ENCODE measurements at places on chromosomes 4 and X.

- no peak for DNase-seq
Observed at GRCh38 chrX:67718926-67719325, 175.1 kb downstream of the AR start.

DNA sequence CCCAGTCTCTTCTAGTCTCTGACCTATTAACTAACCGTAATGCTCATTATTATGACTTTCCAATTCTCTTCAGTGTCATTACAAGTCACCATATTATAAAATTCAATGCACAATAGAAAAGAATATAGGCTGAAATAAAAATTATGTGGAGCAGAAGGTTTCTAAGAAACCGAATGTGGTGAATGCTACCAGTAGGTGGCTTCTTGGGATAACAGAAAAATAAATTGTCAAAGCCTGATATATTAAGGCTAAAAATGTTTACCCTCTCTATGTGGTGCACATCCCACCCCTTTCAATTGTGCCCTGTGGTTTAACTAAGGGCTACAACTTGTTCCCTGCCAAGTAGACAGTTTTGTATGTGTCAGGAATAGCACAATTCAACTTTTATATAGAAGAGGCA lies 624.6 kb upstream of the TECRL start:
- DNase-seq, result peak; percentile 6

- DNase-seq, result no peak
Observed at GRCh38 chr4:169870507-169870906, 112.8 kb upstream of the HPF1 start.

DNA sequence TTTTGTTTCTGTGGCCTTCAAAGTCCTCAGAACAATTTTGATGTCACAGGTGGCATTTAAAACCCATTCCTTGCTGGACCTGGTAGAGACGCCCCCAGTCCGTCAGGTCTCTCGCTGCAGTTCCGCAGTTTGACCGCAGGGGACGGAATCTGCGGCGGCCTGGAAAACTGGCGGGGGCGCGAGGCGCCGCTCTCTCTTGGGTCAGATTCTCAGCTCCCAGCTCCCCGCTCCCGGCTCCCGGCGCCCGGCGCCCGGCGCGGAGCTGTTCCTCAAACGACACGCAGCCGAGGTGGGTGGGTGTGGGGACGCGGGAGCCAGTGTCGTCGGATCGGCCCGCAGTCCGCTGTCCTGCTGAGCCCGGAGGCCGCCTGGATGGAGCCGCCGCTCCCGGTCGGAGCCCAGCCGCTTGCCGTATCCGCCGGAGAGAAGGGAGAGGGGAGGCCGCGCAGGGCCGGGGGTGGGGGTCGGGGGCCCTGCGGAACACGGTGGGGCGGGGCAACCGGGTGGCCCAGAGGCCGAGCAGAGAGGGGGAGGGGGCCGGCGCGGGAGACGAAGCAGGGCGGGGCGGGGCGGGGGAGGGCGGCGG lies at the start of gene OCRL:
Gene OCRL, plus strand, starts transcription at position 192 of the 586 bp plus-strand sequence. Its CDS starts 181 bp downstream, at position 373.
- DNase-seq, result no peak
